ENCODE measurements at places on chromosomes 12 and 14.

DNA sequence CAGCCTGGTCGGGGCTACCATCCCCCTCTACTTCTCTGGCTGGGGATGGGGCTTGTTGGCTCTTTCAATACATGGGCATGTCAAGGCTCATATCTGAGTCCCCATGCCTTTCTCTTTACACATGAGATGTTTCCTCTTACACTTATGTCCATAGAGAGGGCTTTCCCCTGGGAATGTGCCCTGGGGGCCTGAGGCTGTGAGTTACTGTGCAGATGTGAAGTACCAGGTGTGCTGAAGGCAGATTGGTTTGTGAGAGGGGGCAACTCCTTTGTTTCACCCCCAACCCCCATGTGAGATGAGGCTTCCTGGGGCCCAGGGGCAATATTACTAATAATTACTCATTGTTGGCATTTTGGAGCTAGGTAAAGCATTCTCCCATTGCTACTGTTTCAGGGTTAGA lies 32.8 kb downstream of the NRXN3 start:
- no peak for DNase-seq
- peaks cover 19% of the 10 kb centered on the region for H3K4me1 ChIP-seq
- no peak overlapping the region for H3K27ac ChIP-seq
- H3K27me3 ChIP-seq = peaks cover 2% of the 10 kb centered on the region
- no peaks in the 10 kb centered on the region for H3K36me3 ChIP-seq
- no peak overlapping the region for H3K4me3 ChIP-seq

DNA sequence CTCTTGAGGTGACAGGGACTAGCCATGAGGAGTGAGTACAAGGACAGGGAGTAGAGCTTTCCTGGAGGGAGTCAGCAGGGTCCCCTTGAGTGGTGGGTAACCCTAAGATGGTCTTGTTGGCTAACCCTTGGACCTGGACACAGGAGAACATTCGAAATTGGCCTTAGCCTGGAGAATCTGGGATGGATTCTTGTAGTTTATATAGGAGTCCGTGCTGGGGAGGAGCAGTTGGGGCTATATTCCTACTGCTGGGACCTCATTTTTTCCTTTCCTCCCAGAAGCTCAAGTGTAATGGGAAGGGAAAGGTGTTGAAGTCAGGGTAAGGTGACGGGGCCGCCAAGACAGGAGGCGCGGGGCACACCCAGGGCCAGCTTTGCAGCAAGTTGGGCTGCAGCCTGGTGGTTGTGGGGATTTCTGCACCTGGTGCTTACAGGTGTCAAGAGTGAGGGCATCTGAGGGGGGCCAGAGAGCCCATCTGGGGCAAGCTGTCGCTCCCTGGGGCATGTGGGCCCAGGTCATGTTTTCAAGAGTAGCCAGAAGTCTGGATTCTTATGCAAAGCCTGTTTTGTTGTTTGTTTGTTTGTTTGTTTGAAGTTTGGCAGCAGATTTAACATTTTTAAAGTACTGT lies 5.1 kb downstream of the BCL7A start:
- no peak for DNase-seq
- H3K4me1 ChIP-seq = peaks cover 5% of the 10 kb centered on the region
- H3K4me3 ChIP-seq = no peak overlapping the region
- peaks cover 3% of the 10 kb centered on the region for H3K27me3 ChIP-seq

- DNase-seq = no peak
- no peak overlapping the region for H3K27ac ChIP-seq
- H3K4me1 ChIP-seq = no peaks in the 10 kb centered on the region
- H3K4me3 ChIP-seq = no peak overlapping the region
Measured at GRCh38 chr14:33699300-33699983, 251.4 kb downstream of the EGLN3 start.

DNA sequence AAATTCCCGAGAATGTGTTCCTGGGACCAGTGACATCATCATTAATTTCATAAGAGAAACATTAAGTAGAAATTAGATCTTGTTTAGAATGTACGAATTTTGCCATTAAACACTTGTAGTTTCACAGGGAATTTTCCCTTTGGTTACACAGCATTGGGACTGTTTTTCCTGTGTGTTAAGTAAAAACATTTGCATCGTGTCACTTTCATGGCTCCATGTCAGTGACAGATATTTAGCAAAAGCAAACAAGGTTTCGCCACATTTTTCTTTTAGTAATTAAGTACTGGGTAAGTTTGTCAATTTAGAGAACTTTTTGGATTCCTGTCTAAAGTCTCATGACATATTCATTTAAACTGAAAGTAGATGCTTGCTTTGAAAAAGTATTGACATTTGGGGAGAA lies 45.5 kb upstream of the OVCH1 start:
- peaks cover 1% of the 10 kb centered on the region for H3K27me3 ChIP-seq
- no peaks in the 10 kb centered on the region for H3K36me3 ChIP-seq
- no peak for DNase-seq

DNA sequence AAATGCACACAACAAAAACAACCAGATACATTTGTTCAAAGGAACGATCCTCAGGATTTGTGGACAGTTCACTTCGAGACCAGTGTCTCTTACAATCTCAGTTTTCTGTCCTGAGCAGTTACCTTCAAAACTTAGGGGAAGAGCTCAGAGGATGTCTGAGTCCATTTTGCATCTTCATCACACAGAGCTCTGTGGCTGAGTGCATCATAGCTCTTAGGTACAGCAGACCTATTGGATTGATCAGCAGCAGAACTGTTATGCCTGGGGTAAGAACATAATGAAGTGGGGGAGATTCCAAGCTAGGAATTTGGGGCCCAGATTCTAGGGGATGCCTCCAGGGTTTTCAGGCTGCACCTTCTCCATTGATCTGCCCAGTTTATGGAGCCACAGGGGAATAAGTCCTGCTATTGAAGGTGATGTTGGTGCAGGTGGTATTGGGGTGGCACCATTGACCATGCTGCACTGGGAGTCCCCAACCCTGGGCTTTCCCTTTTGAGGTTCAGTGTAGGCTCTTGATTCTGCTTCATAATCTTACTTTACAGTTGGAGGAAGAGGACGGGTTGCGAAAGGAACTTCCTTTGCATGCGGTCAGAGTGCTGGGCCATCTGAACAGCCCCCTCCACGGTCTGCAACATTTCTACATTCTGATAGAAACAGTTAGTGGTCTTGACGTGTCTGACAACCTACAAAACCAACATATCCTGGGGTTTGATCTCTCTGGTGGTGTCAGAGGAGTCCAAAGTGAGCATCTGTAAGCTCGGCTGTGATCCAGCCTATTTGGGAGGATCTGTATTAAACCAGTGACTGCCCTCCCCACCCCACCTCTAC lies 112.8 kb downstream of the CHST11 start:
- H3K4me1 ChIP-seq = peaks cover 54% of the 10 kb centered on the region
- H3K4me3 ChIP-seq = peak overlapping the region; percentile 61
- peak; percentile 51 for DNase-seq
- no peaks in the 10 kb centered on the region for H3K27me3 ChIP-seq
- peaks cover 69% of the 10 kb centered on the region for H3K36me3 ChIP-seq

- no peak overlapping the region for H3K4me3 ChIP-seq
- no peaks in the 10 kb centered on the region for H3K36me3 ChIP-seq
- H3K4me1 ChIP-seq = peaks cover 21% of the 10 kb centered on the region
- H3K27ac ChIP-seq = no peak overlapping the region
- no peak for DNase-seq
Measured at GRCh38 chr14:56145965-56146364, 27.8 kb downstream of the PELI2 start.

- no peaks in the 10 kb centered on the region for H3K36me3 ChIP-seq
- H3K4me3 ChIP-seq = no peak overlapping the region
- no peak for DNase-seq
- no peaks in the 10 kb centered on the region for H3K4me1 ChIP-seq
- peaks cover 22% of the 10 kb centered on the region for H3K27me3 ChIP-seq
Measured at GRCh38 chr14:51547260-51547659, 104.5 kb upstream of the FRMD6 start.

DNA sequence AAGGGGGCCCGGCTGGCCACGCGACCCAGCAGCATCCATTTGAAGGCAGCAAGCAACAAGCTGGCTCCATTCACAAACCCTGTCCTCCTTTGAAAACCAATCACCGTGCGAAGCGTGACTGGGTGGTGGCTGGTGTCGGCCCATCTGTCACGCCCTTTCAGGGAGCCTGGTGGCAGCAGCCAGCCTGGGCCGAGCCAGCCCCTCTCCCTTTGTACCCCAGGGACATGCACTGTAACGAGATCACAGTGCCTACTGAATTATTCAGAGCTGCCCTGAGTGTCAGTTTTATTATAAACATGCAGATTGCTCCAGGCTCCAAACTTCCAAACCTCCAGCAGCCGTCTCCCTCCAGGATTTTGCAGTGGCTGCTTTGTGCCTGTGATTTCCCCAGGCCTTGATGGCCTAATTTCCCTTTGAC lies 22.3 kb upstream of the CTDSP2 start:
- no peak overlapping the region for H3K27ac ChIP-seq
- no peaks in the 10 kb centered on the region for H3K36me3 ChIP-seq
- H3K4me1 ChIP-seq = peaks cover 8% of the 10 kb centered on the region
- no peak overlapping the region for H3K4me3 ChIP-seq

GRCh38 chr12:22653791-22654190 lies 28.8 kb downstream of the ETNK1 start:
- H3K4me1 ChIP-seq = peaks cover 35% of the 10 kb centered on the region
- DNase-seq = no peak
- no peak overlapping the region for H3K4me3 ChIP-seq
- H3K27me3 ChIP-seq = no peaks in the 10 kb centered on the region

DNA sequence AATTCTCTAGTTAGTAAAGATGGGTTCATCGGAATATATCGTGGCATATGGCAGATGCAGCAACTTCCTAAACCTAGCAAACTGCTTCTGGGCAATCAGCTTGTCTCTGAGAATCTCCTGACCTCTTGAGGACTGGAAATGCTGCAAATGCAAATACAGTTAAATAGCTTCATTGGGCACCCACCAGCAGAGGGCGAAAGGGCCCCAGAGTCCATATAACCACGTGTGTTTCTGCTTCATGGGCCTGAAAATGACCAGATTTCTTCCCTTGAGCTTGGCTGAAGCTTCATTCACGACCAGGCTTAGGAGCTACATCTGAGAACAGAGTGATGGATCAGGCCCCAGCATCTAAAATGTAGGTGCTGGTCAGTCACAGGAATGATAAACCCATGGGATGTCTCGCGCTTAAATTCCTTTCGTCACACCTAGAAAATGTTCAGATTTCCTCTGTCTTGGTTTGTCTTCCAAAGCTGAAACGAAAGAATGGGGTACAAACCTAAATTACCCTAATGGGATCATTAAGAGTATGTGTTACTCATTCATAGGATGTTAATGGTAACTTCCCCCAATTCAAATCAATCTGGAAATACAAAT lies 1482.5 kb upstream of the TMEM132C start:
- H3K36me3 ChIP-seq = no peaks in the 10 kb centered on the region
- peaks cover 1% of the 10 kb centered on the region for H3K27me3 ChIP-seq
- no peaks in the 10 kb centered on the region for H3K4me1 ChIP-seq
- H3K27ac ChIP-seq = no peak overlapping the region
- DNase-seq = no peak

- H3K4me1 ChIP-seq = no peaks in the 10 kb centered on the region
- no peak overlapping the region for H3K4me3 ChIP-seq
- H3K27ac ChIP-seq = no peak overlapping the region
- no peaks in the 10 kb centered on the region for H3K27me3 ChIP-seq
Measured at GRCh38 chr12:50732591-50732990, 31.3 kb upstream of the ATF1 start.

DNA sequence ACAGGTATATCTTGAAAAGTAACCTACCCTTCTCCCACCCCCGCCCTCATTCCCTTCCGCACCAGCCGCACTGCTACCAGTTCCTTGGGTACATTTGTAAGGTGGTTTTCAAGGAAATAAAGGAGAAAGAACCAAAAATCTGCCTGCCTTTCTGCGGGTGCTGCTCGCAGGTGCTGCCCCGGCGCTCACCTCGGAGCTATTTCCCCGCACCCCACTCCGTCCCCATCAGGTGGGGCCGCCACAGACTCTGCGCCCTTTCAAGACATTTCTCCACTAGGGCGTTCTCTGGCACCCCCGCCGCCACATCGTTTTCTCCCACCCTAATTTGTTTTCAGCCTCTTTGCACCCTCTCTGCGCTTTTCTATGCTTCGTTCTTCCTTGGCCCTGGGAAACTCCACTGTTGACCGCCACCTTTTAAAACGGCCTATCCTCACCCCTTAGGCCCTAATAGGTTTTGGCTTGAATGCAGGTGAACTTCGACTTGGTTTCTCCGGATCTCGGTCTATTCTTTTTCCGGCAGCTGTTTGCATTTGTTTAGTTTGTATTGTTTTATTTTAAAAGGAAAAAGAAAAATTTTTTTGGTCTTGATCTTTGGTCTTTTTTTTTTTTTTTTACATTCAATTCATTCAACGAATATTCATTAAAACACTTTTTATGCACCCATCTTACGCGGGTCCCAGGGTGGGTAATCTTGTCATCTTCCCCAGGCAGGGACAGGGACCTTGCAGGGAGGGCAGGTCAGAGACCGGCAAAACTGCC lies 3.0 kb downstream of the VSX2 start:
- H3K4me1 ChIP-seq = peaks cover 7% of the 10 kb centered on the region
- H3K27ac ChIP-seq = no peak overlapping the region
- DNase-seq = no peak
- H3K36me3 ChIP-seq = no peaks in the 10 kb centered on the region
- H3K27me3 ChIP-seq = peaks cover 87% of the 10 kb centered on the region

DNA sequence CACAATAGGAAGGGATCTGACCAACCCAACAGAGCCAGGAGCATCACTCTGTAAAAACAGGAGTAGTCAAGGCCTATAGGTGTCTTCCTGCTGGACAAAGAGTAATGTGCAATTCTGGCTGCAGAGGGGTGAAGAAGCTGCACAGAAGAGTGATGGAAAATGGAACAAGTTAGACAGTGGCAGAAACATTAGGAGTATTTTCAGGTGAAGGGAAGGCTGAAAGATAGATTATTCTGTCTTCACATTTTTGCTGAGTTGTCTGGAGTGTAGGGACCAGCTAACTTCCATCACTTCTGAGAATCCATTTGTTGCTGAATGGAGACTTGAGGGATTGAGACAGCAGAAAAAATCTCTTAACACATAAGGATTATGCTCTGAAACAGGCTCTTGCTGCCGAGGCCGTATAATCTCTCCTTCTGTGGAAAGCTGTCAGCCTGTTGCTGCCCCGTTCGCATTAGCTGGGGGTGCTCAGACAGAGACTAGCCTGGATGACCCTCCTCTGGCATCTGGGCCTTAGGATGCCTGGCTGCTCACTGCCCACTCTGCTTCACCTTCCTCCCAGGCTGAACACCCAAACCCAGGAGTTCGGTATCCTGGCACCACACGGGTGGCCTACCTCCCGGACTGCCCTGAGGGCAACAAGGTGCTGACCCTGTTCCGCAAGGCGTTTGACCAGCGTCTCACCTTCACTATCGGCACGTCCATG lies 3.1 kb upstream of the ARHGEF25 start:
- H3K4me3 ChIP-seq = no peak overlapping the region
- peaks cover 2% of the 10 kb centered on the region for H3K36me3 ChIP-seq

- no peak for DNase-seq
- H3K27me3 ChIP-seq = peaks cover 4% of the 10 kb centered on the region
- no peak overlapping the region for H3K27ac ChIP-seq
- H3K4me1 ChIP-seq = no peaks in the 10 kb centered on the region
Measured at GRCh38 chr12:31431721-31432240, 105.8 kb upstream of the SINHCAF start.

DNA sequence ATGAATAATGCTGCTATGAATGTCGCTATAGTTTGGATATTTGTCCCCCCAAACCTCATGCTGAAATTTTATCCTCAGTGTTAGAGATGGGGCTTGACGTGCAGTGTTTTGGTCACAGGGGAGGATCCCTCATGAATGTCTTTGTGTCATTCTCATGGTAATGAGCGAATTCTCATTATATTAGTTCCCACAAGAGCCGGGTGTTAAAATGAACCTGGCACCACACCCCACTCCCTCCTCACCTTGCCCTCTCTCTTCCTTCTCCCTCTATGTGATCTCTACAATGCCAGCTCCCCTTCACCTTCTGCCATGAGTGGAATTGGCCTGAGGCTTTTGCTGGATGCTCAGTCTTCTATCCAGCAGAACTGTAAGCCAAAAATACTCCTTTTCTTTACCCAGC lies 37.5 kb upstream of the YAF2 start:
- peaks cover 2% of the 10 kb centered on the region for H3K27me3 ChIP-seq
- no peaks in the 10 kb centered on the region for H3K36me3 ChIP-seq
- no peak overlapping the region for H3K27ac ChIP-seq
- H3K4me1 ChIP-seq = peaks cover 5% of the 10 kb centered on the region
